ENCODE measurements at places on chromosomes 1 and 21. TPM values are rescaled to one million over a fixed set of nuclear protein-coding genes. Genes with fewer than 3 reads are reported as not detected.

DNA sequence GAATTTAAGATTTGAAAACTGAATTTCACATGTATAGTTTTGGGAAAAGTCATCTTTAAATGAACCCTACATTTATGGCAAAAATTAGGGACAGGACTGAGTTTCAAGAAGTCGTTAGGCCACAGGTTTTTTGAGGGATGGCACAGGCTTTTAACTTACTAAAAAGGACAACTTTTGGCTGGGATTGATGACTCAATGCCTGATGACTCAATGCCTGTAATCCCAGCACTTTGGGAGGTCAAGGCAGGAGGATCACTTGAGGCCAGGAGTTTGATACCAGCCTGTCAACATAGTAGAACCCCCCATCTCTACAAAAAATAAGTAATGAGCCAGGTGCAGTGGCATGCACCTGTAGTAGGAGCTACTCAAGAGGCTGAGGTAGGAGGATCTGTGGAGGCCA, 15.9 kb downstream of the UCK2 start:
- DNase-seq = no peak

GRCh38 chr1:244460197-244460596, 876 bp upstream of the CATSPERE start:
- DNase-seq = peak; percentile 31

The EPHB2 gene
- total RNA-seq = 19.2 TPM

The GJB4 gene
- 0.07 TPM for total RNA-seq

The TTC34 gene
- 0.31 TPM for total RNA-seq

The SPRR2F gene
- not detected for total RNA-seq

Measured in GM23338 (cell line).